Glomerular endothelial cell (primary cell): ENCODE measurements at places on chromosomes 16 and 17. TPM values are rescaled to one million over a fixed set of nuclear protein-coding genes. Genes with fewer than 3 reads are reported as not detected.

DNA sequence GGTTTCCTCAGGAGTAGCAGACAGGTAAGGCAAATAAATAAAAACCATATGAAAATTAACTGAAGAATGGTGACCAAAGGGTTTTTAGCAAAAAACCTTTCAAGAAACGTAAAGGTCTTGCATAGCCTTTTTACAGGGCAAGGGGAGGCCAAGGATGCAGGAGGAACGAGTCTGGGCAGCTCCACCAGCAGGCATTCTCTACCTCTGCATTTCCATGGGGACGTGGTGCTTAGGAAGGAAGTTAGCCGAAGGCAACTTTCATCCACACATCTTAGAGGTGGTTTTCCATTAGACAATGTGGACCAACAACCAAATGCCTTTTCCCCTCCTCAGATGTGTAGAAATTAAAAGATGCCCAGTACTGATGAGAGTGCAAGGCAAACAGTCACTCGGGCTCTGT, 20.7 kb downstream of the TOM1L2 start:
- no peak for DNase-seq

DNA sequence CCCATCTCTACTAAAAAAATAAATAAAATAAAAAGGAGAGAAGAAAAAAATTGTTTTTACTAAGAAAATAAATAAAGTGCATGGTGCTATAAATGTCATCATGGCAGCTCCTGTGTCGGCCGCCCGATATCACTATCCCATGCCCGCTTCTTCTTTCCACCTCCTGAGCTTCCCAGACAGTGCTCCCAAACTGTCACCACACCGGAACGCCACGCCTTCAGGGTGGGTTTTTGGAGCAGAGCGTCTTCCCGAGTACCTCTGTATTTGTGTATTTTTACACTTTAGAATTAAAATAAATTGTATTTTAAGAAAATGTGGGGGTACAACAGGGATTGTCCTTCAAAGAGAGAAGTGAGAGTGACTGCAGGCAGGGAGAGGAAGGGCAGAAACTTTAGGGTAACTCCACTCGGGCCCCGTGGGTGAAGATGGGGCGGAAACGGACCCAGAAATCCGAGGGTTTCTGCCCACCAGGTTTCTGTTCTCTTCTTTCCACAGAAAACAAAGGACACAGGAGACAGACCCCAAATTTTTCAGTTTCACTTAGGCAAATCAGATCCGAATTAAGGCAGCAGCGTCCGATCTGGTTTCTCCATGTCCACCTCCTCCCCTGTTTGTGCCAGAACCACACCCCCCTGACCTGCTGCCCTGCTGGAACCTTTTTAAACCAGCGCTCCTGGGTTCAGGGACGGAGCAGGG, 3.6 kb upstream of the ITGAX start:
- no peak for DNase-seq

Gene BCL6B
- total RNA-seq, result 120 and 180 TPM in 2 replicates

DNA sequence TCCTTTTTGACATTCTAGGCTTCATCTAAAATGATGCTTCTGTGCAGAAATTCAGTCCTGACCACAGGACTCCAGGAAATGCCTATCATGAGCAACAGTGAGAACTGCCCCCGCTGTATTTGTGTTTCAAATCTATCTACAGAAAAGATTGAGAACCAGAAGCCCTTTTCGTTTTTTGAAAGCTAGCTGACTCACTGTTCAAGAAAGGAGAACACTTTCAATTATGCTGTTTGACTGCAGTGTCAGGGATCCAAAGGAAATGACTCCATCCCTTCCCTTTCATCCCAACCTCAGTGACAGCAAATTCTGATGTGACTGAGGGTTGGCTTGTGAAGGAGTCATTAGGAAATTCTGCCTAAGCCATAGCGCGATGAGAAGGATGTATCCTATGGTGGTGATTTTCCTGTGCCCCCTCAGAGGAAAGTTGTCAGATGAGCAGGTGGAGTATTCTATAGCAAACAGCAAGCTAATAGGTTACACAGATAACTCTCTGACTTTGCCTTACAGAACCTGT, 622.3 kb downstream of the TMEM114 start:
- no peak for DNase-seq

Gene GAST
- not detected in 2 replicates for total RNA-seq

- no peak for DNase-seq
These were observed 17.8 kb upstream of the ETV4 start for GRCh38 chr17:43563600-43564594.

GRCh38 chr16:12268606-12269005, 292.1 kb downstream of the SNX29 start:
- no peak for DNase-seq

Gene IRF8
- 0.63 and 1.5 TPM in 2 replicates for total RNA-seq

Gene OTOA
- total RNA-seq, result 0.06 TPM in 1 of 2 replicates, not detected in the other

- no peak for DNase-seq
These were observed 1.6 kb upstream of the PPP1R9B start for GRCh38 chr17:50151937-50152547.

GRCh38 chr17:39854909-39855308, 9.2 kb downstream of the IKZF3 start:
- DNase-seq, result no peak

DNA sequence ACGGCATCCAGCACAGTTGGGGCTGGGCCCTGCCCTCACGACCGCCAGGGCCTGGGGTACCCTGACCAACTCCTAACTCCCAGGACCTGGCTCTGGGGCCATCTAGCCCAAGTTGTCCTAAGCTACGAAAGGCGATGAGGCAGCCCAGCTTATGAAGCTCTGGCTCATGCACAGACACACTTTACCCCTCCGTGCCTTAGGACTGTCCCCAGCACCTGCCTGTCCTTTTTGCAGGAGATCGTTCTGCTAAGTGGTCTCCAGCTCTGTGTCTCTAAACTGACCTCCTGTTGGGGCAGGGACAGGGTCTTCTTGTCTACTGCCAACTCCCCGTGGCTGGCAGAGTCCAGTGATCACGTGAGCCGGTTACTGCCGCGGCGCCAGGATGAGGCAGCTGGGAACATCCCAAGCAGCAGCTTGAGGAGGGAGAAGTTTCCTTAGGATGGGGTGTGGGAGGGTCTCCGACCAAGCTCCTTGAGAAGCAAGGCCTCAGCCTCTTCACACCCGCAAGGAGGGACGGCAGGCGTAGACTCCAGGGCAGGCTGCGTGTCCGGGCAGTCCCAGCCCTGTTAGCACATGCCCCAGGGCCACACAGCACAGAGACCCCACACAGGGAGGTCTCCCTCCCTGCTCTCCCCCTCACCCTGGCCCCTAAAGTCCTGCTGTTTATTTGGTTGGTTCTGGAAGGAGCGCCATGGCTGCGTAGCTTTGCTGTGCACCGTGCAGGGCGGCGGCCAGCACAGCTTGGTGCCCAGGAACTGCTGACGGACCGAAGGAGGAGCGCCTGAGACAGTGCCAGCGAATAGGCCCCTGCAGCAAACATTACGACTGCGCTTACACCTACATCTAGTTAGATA, 16.4 kb upstream of the METRNL start:
- no peak for DNase-seq

- DNase-seq, result no peak
These were observed 4.1 kb downstream of the ZNF688 start for GRCh38 chr16:30567160-30567990.

Gene LGALS9B
- not detected in 2 replicates for total RNA-seq

Gene LIMD2
- 73.9 and 93.6 TPM in 2 replicates for total RNA-seq

Gene LPO
- total RNA-seq, result not detected in 2 replicates

DNA sequence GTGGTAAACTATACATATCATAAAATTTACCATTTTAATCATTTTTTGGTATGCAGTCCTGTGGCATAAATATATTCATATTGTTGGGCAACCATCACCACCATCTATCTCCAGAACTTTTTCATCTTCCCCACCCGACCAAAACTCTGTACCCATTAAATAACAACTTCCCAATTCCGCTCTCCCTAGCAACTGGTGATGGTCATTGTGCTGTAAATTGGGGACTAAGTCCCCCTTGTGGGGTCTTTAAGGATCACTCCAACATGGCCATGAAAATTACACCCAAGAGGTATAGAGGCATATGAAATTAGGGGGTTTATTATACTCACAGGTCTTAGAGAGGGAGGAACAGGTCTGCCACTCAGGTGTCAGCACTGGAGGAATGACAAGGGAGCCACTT, 57.4 kb upstream of the NKD1 start:
- no peak for DNase-seq

DNA sequence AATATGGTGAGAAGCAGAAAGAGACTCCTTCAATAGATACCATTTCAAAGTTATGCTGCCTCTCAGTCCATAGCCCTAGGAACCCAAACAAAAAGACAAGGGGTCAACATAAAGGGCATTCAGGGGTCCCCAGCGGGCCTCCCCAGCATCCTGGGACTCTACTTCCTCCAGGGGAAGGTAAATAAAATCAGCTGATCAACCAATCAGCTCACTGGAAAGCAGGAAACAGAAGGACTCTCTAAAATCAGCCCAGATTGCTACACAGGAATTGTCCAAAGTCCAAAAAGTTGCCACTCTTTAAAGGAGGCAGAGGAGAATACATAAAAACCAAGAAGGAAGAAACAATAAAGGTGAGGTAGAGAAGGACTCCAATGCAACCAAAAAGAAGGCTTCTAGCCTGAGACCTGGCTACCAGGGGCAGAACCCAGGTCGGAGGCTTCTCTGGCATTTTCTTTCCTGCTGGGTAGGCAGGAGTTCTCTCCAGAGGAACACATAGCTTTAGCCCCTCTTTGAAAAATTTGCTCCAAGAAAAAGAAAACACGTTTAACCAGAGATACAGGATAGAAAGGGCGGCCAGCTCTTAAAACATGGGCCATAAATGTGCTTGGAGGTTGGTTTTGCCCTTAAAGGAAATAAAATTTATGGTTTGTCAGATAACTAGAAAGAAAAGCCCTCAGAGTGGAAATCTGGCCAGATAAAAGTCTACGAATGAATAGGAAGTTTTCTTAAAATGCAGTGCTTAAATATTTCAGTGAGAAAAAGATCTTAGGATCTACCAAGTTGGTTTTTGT, 404.6 kb downstream of the SOX9 start:
- no peak for DNase-seq

DNA sequence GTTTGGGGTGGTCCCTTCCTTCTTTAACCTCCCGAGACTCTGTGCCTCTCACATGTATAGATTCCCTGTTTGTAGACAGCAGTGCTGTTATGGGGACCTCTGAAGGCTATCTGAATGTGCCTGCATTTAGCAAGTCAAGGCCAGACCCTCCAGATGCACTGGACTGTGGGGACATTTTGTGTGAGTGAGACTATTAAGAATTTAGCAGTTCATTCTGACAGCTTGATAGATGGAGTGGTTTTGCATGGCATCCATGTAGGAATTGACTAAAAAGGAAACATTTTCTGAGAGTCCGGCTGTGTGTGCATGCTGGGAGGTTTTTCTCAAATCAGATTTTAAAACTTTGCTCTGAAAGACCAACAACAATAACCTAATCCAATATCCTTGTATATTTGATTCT, 226.3 kb downstream of the MSI2 start:
- no peak for DNase-seq

Gene SLC7A5
- total RNA-seq, result 16.9 and 57.2 TPM in 2 replicates

DNA sequence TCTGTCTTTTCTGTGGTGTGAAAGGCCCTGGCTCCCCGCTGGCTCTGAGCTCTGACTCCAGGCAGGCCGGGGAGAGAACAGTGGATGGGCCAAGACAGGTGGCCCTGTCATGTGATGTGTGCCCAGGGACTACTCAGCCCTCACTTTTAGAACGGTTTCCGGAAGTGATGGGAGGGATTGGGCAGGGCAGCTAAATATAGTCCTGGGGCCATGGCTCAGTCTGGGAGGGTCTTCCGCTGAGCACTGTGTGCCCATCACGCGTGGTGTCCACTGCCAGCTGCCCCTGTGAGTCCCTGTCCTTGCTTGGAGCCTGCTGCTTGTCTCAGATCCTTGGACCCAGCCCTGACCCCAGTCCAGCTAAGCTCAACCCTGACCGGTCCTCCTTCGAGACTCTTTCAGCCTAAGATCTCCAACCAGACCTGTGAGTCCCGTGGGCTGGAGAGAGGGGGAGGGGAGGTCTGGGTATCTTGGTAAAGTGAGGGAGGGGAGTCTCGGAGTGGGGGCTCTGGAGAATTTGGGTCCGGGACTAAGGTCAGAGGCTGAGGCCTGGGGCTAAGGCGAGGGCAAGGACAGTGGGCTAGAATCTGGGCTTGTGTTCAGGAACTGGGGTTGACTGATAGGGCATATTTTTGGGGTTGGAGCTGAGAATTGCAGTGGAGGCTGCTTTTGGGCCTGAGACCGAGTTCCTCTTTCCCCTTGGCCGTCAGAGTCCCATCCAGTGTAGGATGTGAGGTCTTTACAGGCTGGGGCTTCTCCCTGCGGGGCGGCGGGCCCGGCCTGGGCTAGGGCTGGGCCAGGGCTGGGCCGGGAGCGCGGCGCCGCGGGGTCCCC, at the start of gene TRIM72:
TRIM72 (plus strand) TSS at position 243 of the 831 bp plus-strand sequence. CDS start 620 bp downstream, outside the sequence.
- DNase-seq, result no peak

DNA sequence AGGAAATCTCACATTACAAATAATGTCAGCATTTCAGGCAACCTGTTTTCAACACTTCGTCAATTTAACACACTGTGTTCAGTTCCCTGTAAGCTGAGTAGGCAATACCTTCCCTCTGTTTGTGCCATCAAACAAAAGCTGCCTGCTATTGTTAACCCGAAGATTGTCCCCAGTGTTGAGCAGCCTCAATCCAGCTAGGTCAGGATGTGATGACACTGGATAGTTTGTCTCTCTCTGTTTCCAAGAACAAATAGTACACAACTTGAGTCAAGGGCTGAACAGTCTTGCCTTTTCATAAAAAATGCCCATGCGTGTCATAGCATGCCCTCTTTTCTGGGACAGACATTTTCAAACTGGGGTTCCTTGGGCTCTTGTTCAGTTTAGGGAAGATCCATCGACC, 36.4 kb downstream of the HSD17B2 start:
- DNase-seq, result no peak

DNA sequence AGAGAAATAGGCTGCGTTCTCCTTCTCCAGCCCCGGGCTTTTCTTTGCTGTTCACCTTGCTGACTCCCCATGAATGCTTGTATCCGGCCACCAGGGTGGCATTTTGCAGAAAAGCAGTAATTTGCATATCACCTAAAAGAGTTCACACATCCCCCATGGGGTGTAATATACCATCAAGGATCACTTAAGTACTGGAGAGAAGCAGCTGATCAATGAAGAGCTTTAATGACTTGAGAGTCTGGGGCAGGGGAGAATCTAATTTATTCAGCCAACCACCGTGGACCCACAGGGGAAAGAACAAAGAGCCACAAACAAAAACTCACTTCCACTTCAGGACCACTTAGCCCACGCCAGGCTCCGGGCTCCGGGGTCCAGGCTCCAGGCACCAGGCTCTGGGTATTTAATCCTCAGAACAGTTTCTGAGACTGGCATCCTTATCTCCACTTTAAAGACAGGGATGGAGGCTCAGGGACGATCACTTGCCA, 33.9 kb upstream of the SEC14L1 start:
- no peak for DNase-seq

Gene RNF227
- 0.64 and 1.2 TPM in 2 replicates for total RNA-seq

Gene UNC119
- total RNA-seq, result 38.0 and 40.0 TPM in 2 replicates

- DNase-seq, result no peak
These were observed 6.9 kb downstream of the SLC16A3 start for GRCh38 chr17:82235775-82236141.

DNA sequence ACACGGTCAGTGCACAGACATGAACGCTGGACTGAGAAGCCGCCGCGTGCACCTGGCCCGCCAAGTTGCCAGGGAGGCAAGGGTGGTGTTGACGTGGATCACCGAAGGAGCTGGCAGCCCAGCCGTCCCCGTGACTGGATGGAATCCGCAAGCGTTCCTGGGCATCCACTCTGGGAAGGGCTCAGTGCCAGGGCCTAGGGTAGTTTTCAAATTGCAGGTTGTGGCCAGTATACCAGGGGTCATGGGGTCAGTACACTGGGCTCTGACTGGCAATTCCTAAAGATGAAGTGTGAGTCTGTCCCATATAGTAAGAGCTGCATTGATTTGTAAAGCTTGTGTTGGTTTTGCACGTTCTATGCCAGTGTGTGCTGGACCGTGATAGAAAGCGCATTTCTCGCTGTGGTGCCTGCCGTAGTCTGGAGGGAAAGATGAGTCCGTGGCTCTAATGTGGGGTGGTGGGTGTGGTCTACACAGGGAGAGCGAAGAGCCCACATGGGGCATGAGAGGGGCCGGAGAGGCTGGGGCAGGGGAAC, 21.1 kb upstream of the METRNL start:
- no peak for DNase-seq
